8988T (cell line): ENCODE measurements at places on chromosomes 3 and 15.

DNA sequence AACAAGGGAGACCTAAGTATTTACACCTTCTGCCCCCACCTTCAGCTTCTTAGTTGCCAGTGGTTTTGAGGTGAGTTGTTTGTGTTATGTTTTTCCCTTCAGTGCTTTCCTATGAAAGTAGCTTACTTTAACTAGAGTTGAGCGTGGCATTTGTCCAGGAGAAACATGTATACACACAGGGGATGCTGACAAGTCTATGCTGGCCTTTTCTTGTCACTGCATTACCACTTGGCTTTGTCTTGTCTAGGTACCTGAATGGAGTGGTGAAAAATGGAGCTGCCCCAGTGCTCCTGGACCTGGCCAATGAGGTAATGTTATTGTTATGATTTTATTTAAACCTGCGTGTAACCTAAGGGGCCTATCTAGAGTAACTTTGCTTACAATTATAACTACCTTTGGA lies 74.4 kb downstream of the CDIN1 start:
- no peak for DNase-seq

- no peak for DNase-seq
These were observed 27.6 kb upstream of the NPHP3 start for GRCh38 chr3:132749786-132750185.

GRCh38 chr3:53225651-53226050 lies 30.2 kb downstream of the TKT start:
- DNase-seq = no peak

DNA sequence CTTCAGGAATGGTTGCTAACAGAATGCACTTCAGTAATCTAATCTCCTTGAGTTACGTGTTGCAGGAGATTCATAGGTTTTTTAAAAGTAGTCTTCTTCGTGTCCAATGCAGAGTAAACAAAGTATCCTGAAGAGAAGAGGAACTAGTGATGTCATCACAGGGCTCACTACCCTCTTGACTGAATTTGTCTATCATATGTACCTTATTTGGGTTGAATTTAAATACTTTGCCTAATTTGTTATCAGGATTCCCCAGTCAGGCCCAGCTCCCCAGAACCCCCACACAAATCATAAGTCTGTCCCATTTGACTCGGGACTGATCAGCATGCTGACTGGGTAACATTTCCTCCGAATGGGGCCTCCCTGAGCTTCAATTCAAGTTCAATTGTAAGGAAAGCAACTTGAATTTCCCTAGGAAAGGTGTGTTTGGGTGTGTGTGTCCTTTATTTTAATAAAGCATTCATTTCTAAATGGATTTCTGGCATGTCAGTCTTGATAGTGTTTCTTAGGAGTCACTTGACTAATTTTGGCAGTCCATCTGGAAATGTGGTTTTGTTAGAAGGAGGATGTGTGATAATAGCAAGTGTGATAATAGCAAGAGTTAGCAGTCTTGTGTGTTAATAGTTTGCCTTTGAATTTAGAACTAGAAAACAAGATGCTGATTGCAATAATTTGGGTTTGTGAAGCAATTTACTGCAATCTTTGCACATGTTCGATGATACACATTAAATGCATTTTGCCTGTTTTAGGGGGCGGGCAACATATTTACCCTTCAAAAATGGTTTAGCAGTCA lies 21.9 kb downstream of the OXNAD1 start:
- DNase-seq = no peak

DNA sequence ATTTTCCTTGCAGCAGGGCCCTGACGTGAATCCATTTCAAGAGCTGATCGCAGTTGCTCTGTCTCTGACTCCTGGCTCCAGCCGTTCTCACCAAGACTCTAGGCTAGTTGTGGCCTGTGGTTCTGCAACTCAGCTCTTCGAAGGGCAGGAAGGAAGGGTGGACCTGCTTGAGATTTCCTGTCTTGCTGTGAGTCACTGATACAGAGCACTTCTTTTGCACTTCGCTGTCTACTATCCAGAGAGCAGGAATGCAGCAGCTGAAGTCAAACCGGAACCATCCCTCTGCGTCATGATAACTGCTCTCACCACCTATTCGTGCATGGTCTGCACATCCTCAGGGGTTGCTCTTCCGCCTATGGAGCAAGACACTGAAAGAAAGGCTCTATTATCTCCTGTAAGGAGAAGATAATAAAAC lies 59.7 kb downstream of the RAP2B start:
- peak; percentile 59 for DNase-seq
